Suppressor macrophage (primary cell): ENCODE measurements at places on chromosomes 7 and 10.

- no peak for DNase-seq
Observed at GRCh38 chr7:158589653-158590052, 2.0 kb upstream of the PTPRN2 start.

DNA sequence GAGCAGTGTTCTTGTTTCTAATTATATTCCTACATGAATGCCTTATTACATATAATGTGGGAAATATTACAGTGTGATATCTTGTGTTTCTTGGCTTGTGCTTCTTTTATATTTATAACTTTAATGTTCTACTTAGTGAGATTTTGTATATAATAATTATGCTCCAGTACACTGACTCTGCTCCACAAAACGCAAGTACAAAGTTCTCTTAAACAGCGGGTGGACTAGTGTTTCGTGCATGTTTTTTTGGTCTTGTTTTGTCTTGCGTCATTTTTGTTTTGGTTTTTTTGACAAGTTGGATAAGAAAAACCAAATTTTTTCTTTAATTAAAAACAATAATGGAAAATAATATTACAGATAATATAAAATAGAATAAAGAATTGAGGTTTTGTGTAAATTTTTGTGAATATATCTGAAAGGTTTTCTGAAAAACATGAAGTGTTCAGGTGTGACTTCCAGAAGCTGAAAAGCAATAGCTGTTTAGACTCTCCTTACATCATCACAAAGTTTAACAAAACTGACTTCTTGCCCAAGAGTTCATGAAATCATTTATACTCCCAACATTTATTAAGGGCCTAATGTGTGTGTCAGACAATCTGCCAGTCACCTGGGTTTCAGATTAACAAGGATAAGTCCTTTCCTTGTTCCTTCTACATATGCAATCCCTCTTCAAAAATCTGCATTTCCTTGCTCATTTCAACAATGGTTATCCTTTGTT is 331.8 kb downstream of the LRRTM3 start:
- DNase-seq: no peak

- DNase-seq: no peak
Observed at GRCh38 chr10:59864141-59864962, 42.0 kb downstream of the CCDC6 start.

DNA sequence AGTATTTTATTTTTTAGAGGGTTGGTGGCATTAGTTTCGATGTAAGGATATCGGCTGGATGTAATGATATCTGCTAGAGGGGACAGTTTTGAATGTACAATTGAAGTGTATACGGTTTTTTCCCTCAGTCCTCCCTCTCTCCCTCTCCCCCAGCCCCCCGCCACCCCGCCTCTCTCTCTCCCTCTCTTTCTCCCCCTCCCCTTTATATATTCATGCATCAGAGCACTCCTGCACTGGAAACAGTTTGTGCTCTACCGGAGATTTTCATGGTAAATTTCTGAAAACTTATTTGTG is 1.6 kb downstream of the GLCCI1 start:
- DNase-seq: no peak

DNA sequence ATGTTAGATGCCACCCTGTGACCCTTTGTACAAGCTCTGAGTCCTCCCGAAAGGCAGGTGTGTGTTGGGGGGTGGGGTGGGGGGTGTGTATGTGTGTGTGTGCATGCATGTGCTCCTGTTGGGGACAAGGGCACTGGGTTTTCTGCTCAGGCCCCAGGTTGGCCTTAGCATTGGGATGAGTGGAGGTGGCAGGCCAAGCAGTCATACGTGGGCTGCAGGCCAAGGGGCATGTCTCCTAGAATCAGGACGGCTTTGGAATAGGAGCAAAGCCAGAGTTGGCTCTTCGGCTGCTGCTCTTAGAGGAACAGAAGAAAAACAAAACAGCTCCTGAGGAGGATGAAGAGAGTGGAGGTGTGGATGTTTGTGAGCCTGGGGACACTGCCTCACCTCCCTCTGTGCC is 26.0 kb downstream of the HSPA12A start:
- DNase-seq: no peak
